ENCODE measurements at places on chromosomes 5 and 9.

DNA sequence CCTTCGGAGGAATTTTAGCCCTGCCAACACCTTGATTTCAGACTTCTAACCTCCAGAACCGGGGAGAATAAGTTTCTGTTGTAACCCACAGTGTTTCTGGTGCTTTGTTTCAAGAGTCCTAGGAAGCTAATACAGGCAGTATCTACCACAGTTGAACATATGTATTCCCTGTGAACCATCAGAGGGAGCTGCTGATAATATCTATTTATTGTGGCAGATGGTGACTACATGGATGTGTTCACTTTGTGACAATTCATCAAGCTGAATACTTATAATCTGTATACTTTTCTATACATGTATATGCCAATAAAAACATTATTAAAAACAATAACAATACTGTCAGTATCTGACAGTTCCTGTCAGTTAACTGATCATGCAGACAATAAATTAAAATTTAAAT lies 137.2 kb upstream of the GNA14 start:
- DNase-seq: no peak

DNA sequence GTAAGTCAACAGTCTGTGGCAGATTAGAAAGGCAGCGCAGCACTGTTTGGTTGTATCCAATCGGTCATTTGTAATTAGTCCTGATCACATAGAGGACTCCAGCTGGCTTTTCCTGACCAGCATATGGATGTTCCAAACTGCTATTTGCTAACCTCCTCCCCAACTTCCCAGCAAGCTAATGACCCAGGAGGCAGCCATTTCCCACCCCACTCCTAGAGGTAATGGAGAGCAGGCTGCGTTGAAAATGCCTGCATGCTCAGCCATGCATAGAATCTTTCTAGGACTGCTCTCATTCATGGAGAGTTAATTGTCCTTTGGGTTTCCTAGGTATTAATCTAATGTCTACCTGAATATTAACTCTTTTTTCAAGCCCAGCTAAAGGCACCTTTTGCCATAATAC lies 850.6 kb upstream of the WWC1 start:
- DNase-seq: no peak

GRCh38 chr5:153551537-153552079 lies 61.1 kb downstream of the GRIA1 start:
- DNase-seq: no peak

- no peak for DNase-seq
These were observed 3.9 kb downstream of the SETX start for GRCh38 chr9:132350861-132351315.

GRCh38 chr9:15512204-15512603 lies 1.4 kb upstream of the PSIP1 start:
- DNase-seq: no peak
